ENCODE measurements at places on chromosomes 7 and 10.

DNA sequence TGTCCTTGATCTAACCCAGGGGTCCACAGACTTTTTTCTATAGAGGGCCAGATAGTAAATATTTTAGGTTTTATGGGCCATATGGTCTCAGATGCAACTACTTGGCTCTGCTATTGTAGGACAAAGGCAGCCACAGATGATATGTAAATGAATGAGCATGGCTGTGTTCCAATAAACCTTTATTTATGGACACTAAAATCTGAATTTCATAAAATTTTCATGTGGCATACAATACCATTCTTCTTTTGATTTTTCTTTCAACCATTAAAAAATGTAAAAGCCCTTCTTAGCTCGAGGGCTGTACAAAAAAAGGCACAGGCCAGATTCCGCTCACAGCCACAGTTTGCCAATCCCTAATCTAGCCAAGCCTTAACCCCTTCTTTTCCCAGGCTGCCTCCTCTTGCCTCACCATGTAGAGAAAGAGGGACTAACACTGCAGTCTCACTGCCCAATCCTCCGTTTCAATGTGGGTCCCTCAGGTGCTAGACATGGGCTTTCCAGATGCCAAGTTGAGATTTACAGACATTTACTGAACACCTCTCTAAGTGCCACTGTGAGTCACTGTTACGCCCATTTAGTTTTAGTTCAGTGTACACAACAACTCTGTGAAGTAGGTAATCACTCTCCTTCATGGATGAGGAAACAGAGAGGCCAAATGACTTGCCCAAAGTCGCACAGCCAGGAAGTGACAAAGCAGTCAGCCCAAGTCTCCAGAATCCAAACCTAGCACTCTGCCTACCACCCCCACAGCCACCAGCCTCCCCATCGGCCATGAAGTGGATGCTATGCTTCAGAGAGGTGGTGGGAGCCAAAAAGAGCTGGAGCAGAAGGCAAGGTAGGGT lies 132.6 kb upstream of the PDLIM1 start:
- no peak for DNase-seq

DNA sequence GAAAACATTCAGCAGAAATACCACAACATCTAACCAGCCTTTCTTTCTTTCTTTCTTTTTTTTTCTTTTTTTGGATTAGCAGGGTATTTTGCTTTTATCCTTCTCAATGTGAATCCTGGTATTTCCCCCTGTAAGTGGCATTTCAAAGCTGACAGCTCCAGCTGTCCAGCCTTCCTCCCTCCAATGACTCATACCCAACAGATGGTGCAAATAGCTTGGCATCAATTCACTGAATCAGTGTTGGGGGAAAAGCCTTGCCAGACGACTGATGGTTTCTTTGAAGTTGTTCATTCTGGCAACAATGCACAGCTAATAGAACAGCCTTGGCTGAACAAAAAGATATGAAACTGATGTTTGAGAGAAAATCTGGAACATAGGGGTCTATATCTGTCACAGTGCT lies 316.8 kb upstream of the STEAP1 start:
- DNase-seq = no peak

- no peak for DNase-seq
These were observed 652.3 kb upstream of the MGMT start for GRCh38 chr10:128814782-128815181.

DNA sequence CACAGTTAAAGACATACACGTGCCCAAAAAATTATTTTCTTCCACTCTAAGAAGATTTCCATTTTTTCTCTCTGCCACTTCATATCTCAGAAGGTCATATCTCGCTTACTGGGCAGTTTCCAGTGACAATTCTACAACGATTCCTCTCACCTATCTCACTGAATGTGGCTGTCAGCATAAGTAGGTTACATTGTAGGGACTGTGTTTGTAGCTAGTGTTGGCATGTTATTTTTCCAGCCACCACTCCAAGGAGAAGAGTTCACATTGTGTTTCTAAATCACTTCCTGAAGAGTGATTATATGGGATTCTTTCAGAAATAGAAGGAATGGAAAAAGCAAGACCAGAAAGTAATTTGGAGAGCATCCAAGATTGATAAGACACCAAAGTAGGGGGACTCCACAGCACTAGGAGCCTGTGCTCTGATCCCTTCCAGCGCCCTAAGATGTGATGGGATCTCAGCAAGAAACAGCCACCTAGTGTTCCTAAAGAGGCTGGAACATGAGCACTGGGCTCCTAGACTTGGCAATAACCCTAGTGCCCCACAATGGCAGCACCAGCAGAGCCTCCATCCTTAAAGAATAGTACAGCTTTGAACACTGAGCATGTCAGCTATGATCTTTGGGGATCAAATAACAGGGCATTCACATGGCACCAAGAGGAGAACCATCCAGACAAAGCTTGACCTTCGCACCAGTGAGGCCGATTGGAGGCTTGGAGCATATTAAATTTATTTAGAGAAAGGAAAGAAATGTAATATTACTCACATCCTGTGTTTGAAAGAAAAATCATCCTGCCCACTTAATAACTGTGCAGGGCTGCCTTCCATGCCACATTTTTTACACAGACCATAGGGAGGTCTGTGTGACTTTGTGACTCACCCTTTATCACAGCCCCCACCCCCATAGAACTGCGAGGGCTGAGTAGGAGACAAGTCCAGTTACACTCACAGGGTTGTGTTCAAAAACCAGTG lies 51.8 kb downstream of the CAV1 start:
- no peak for DNase-seq

- no peak for DNase-seq
These were observed 28.0 kb downstream of the PRPF18 start for GRCh38 chr10:13614530-13615332.

- no peak for DNase-seq
These were observed 65.6 kb upstream of the ZNF716 start for GRCh38 chr7:57384380-57384779.

GRCh38 chr10:409408-410040 lies 274.3 kb downstream of the ZMYND11 start:
- no peak for DNase-seq

DNA sequence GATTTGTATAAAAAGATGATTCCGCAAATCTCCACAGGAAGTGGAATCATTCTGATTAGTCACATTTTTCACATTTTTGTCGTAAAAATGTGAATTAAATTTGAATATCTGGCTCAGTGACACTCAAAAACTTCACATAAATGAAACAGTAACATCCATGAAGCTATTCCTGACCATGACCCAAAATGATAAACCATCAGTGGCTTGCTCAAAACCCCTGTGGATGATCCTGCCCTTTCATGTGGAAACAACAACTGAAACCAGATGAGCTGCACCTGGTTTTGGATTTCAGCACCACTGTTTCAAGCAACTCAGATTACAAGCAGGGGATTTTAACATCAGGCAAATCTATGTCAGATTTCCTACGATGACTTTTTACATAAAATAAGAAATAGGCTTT lies 80.3 kb downstream of the AMPH start:
- no peak for DNase-seq

DNA sequence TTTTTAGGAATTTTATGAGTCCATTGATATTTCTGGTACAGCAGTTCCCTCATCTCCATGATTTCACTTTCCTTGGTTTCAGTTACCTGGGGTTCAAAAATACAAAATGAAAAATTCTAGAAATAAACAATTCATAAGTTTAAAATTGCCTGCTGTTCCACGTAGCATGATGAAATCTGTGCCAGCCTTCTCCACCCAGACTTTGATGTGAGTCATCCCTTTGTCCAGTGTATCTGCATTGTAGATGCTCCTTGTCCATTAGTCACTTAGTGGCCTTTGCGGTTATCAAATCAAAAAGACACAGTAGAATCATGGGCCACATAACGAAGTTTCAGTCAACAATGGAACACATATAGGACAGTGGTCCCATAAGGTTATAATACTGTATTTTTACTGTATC lies 286.9 kb downstream of the PTEN start:
- DNase-seq = no peak

- DNase-seq = no peak
These were observed 1013.4 kb downstream of the REEP3 start for GRCh38 chr10:64534616-64535015.

GRCh38 chr10:3897156-3897555 lies 112.1 kb upstream of the KLF6 start:
- no peak for DNase-seq

- no peak for DNase-seq
These were observed 2.4 kb upstream of the EXOC6 start for GRCh38 chr10:92845921-92846320.

GRCh38 chr10:99007457-99007856 lies 228.2 kb downstream of the HPSE2 start:
- no peak for DNase-seq

GRCh38 chr10:106380706-106381105 lies 783.8 kb downstream of the SORCS1 start:
- no peak for DNase-seq

DNA sequence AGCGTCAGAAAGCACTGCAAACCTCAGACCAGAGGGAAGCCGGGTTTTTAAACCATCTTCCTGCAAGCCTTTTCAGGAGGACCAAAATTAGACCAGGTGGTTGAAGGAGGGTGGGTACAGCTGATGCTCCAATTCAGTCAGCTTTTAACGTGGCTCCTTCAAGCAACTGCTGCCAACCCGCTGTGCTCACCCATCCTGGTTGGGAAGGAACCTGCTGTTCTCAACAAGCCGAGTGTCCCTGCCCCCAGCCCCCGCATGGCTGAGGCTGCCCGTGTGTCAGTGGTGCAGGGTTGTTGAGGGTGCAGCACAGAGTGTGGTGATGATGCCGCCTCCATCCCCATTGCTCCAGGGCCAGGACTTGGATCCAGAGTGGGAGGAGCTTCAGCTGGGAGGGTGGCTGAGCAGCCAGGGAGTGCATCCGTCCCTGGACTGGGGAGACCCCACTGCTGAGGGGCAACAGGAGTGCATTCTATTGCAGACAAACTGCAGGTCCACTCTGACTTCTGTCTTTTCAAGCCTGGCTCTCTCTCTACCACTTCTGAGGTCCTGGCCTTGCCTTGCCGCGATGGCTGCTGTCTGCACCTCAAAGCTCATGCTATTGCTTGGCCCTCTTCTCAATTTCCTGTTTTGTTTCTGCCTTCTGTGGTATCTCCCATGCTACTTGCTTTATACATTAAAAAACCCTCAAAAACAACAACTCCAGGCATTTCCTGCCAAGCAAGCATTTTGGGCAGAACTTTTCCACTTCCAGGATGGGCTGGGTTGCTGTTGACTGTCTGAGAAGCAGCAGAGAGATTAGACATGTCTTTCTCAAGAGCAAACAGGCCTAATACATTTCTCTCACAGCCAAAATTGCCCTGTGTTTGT lies 134.7 kb downstream of the DNAJB6 start:
- no peak for DNase-seq

DNA sequence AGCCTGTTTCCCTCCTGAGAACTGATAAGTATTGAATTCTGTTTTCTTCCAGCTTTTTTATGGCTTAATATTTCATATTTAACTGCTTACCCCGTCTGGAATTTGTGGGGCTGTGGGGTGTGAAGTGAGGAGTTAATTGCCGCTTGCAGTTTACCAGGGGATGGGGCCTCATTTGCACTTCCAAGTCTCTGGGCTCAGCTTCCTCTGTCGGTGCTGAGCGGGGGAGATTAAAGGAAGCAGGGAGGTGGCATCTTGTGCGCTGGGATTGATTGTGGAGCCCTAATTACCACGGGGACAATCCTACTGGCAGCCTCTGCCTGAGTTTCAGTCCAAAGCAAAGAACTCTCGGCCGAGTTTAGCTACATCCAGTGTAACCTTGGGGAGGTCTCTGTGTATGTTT lies 33.4 kb downstream of the ELFN1 start:
- no peak for DNase-seq

DNA sequence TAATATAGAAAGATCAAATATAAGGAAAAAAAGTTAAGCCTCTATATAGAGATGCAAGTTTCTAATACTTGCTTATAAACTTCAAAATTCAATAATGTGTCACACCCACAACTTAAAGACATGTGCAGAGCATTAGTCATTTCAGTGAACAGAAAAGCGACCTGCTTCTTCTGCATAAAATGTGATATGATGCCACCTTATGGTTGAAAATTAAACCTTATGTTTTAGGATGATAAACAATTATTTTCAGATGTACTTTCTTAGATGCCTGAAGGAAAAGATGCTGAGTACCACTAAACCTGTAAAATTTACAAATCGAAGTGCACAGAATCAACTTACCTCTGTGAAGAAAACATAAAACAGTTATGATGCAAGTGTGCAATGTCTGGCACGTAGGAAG lies 96.0 kb downstream of the MTERF1 start:
- no peak for DNase-seq

GRCh38 chr10:114401195-114401791 lies 3.0 kb downstream of the AFAP1L2 start:
- no peak for DNase-seq

DNA sequence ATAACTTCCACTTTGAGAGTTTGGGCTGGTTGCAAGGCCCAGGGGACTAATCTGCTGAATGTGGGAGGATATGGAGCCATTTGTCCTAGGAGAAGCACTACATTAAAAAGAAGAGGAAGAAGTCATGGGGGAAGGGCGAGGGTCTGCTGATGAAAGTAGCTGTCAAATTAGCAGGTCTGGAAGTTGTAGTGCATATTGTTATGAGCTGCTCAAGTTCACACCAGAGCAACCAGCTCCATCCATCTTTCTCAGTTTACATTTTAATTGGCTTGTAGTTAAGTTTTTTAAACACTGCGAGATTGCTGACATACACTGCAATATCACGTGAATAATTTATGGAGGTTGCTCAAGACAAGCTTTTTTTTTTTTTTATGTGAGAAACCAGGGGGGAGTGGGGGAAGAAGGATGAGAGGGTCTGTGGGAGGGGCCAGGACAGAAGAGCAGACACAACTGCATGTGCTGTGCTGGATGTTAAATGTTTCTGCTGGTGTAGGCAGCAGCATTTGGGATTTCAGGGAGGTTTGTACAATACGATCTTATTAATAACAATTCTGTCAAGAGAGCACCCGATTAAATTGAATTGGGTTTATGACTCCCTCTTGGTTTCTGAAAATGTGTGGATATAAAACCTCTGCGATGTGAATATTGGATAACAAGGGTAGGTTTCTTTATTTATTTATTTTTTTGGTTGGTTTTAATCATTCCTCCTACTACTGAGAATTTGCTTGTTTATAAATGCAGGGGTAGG lies 759.0 kb upstream of the GALNT17 start:
- DNase-seq = no peak

- no peak for DNase-seq
These were observed 288.5 kb downstream of the TCERG1L start for GRCh38 chr10:131022981-131023380.

DNA sequence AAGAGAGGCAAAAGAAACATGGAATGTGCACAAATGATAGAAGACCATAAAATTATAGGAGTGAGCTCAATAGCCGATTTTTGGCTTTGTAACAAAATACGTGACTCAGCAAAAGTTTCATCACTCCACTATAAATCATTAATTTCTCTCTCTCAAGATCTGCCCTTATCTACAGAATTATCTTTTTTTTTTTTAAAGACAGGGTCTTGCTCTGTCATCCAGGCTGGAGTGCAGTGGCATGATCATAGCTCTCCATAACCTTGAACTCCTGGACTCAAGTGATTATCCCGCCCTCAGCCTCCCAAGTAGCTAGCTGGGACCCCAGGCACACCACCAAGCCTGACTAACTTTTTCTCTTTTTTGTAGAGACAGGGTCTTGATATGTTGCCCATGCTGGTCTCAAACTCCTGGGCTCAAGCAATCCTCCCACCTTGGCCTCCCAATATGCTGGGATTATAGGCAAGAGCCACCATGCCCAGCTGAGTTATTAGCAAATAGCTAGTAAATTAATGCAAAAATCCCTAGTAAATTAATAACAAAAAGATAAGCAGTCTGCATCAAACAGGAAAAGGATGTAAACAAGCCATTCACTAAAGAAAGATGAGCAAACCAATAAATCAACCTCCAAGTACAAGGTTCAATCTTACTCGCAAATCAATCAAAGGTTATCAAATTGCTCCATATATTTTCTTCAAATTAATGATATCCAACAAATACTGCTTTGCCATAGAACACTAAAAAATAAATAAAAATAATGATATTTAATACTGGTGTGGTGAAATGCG lies 450.7 kb downstream of the PARD3 start:
- DNase-seq = no peak

Measured in T-helper 9 cell (primary cell).